ENCODE measurements at places on chromosomes 3 and 15.
A peak's percentile ranks its signal among the peaks of the same experiment; 100 is the strongest.

DNA sequence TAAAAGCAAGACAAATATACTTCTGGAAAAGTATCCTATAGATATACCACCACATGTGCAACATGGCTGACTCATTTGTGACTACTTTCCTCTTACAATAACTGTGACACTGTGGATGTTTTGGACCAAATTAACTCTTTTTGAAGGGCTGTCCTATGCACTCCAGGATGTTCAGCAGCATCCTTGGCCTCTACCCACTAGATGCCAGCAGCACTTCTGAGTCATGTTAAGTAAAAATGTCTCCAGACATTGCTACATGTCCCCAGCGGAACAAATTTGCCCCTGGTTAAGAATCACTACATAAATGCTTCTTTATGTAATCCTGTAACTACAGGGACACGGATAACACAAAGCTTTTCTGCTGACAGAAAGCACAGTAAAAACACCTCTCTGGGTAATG is 32.0 kb downstream of the RUVBL1 start:
- DNase-seq: no peak

DNA sequence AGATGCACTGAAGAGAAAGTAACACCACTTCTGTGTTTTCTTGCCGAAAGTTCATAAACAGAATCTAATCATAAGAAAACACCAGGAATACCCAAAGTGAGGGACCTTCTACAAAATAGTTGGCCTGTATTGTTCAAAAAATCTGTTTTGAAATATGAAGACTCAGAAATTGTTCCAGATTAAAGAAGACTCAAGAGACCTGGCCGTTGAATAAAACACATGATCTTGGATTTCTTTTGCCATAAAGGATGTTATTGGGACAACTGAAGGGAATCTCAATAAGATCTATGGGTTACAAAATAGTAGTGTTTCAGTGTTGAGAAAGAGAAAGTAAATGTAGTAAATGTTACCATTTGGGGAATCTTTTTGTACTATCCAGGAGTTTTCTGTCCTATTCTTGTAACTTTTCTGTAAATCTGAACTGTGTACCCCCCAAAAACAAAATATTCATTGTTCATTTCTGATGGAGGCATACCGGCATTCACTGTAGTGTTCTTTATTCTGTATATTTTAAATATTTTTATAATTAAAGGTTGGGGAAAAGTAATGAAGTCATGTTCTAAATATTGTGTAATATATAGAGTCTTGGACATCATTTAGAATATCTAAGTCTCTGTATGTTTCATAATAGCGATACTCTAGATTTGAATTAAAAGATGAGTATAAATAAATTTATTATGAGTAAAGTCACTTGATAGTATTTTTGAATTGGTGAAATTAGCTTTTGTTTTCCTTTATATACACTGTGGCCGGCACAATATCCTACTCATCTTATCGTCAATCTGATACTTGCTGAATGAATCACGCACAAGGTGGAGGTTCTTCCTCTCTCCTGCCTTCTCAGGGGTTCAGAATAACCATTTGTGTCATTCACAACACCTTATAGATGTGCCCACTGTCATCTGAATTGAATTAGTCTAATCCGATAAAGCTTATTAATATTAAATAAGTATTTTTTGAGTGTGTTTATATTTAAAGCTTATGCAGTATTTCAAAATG is 66.7 kb downstream of the TRAK1 start:
- no peak for DNase-seq

DNA sequence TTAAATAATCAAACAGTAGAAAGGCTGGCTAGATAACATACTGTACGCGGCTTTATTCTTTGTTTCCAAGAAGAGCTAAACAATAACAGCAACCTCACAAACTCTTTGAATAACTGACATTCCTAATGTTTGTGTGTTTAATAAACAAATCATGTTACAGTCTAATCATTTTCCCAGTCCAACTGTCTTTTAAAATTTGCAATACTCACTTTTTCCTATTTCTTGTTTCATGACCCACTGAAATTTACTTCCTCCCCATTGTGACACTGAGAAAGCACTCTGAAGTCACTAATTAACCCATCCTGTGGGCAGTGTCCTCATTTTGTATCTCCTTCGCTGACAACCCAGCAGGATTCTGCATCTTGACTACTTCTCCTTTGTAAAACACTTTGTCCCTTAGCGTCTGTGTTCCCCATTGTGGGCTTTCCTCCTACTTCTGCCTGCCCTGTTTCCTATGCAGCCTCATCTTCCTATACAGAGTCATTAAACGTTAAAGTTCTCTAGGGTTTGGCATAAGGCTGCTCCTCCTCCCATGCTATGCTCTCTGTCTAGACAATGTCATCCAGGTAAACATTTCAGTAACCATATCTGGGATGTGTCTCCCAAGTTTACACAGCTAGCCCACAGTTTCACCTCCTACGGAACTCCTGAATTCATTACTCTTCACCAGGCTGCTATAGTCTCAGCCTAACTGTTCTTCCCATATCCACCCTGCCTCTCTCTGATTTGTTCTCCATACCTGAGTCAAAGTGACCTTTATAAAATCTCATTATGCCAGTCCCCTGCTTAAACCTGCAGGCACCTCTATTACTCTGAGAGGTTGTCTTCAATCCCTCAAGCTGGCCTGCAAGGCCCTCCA is 148.9 kb downstream of the GREM1 start:
- DNase-seq: no peak

GRCh38 chr15:93024716-93025624 is 64.0 kb downstream of the RGMA start:
- no peak for DNase-seq

- no peak for DNase-seq
These were observed 1011.8 kb upstream of the GBE1 start for GRCh38 chr3:82773207-82773606.

- no peak for DNase-seq
These were observed 675 bp downstream of the RBM15B start for GRCh38 chr3:51391566-51392354.

DNA sequence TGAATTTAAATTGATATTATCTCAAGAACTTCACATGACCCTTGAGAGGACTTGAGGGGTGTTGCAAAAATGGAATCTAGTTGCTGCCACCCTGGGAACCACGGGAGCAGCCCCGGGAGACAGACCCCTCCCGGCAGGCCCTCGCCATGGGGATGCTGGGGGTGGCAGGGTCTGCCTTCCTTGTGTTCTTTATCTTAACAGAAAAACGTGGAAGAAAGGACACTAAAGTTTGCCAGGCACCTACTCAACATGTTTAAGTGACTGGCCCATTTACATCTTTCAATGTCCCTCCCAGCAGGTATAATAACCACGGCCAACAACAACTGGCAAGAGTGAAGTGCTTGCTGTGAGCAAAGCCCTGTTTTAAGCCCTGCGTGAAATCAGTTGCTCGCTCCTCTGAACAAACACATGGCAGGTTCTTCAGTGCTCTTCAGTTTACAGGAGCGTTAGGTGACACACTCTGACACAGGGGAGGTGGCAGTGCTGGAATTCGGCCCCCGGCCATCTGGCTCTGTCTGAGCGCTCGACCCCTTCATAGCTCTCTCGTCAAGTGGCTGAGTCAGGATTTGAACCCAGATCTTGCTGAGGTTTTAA is 112.5 kb downstream of the ASB7 start:
- no peak for DNase-seq

- DNase-seq: no peak
These were observed 15.3 kb downstream of the ERC2 start for GRCh38 chr3:56453011-56453410.

DNA sequence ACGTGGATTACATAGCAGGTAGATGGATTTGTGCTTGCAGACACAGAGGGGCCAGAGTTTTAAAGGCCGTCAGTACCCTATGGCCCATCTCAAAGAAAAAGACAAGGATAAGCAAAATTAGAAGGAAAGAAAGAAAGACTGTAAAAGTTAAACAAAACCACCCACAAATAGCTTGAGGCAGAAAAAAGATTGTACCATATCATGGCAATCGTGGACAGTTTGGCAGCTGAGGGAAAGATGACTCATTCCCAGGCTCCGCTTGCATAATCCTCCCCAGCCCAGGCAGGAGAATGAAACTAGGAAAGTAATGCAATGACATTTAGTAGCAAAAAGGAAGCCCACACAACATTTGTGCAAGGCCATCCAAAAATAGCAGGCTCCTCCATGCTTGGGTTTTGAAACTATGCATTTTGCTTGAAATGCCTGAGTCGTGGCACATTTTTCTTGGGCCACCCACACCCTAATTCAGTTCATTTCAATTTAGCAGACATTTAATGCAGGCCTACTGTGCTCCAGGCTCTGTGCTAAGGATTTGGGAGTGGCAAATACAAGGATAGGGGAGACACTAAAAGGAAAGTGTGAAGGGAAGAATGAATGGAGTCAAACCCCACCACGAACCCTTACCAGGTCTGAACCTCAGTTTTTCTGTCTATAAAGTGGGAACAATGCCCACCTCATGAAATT is 40.9 kb upstream of the SMAD3 start:
- peak; percentile 97 for DNase-seq

GRCh38 chr3:119639494-119640350 is 20.7 kb downstream of the POPDC2 start:
- DNase-seq: no peak

- no peak for DNase-seq
These were observed 178.5 kb upstream of the P2RY1 start for GRCh38 chr3:152656214-152656971.

DNA sequence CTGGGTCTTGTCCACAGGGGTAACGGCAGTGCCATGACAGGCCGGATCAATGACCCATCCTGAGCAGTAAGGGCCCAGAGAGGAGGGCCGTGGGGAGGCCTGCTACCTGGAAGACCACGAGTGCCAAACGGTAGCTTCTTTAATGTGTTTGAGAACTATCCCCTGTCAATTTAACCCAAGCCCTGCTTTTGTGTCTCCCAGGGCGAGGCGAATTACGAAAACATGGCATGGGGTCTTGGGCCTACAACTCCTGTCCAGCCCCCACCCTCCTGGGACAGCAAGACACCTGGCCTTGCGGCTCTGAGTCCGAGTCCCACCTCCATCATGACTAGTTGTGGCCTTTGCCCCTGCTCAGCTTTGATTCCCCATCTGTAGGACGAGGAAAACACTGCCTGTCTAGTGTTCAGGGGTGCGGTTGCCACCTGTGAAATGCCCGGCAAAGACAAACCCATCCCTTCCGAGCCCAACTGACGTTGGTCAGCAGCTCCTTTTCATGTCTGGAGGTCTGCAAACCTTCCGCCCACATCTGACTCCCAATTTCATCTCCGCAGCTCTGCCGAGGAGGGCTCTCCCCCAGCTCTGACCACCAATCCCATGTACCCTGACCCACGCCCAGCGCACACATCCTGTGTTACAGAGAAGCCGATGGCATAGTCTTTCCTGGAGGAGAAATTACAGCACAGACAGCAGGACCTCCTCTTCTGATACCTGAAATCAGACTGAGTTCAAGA is 28.9 kb upstream of the SNRPA1 start:
- no peak for DNase-seq
